ENCODE measurements at places on chromosomes 2 and 18. TPM values are rescaled to one million over a fixed set of nuclear protein-coding genes. Genes with fewer than 3 reads are reported as not detected.

The CNTNAP5 gene
- not detected for total RNA-seq

The GAREM1 gene
- 0.09 TPM for total RNA-seq

The AGXT gene
- total RNA-seq: not detected

The ADNP2 gene
- 9.1 TPM for total RNA-seq

The ACTR3 gene
- 643 TPM for total RNA-seq

The C2orf78 gene
- total RNA-seq: not detected

The CAPN14 gene
- total RNA-seq: 0.08 TPM

The SERPINB12 gene
- not detected for total RNA-seq

The CNGA3 gene
- 0.87 TPM for total RNA-seq

The ITGB6 gene
- 0.15 TPM for total RNA-seq

The NAT8 gene
- not detected for total RNA-seq

The VAMP8 gene
- total RNA-seq: 0.68 TPM

The ROCK1 gene
- 66.1 TPM for total RNA-seq

The DLGAP1 gene
- 0.44 TPM for total RNA-seq

The SYT4 gene
- total RNA-seq: not detected

The GAL3ST2 gene
- total RNA-seq: 0.26 TPM

The BMPR2 gene
- total RNA-seq: 55.6 TPM

The ALKAL2 gene
- total RNA-seq: not detected

The SERPINB7 gene
- 167 TPM for total RNA-seq

The SERPINB4 gene
- not detected for total RNA-seq

The ANKRD30BL gene
- not detected for total RNA-seq

The SIX3 gene
- not detected for total RNA-seq

The LONRF2 gene
- not detected for total RNA-seq

The L3MBTL4 gene
- not detected for total RNA-seq

The ACOXL gene
- total RNA-seq: not detected

The PRKAG3 gene
- not detected for total RNA-seq

The PSMA8 gene
- not detected for total RNA-seq

The ALPG gene
- not detected for total RNA-seq

The LAMA1 gene
- 0.94 TPM for total RNA-seq

The PLGLB2 gene
- total RNA-seq: 1.3 TPM

The TMEM200C gene
- total RNA-seq: not detected

The ST6GAL2 gene
- not detected for total RNA-seq

The CXCR1 gene
- not detected for total RNA-seq

The CCDC102B gene
- total RNA-seq: 1.3 TPM

The STPG4 gene
- total RNA-seq: not detected

The TMEFF2 gene
- not detected for total RNA-seq

The PDE11A gene
- 4.1 TPM for total RNA-seq

The PARD6G gene
- total RNA-seq: 0.34 TPM

The ABCB11 gene
- total RNA-seq: not detected

The EFEMP1 gene
- total RNA-seq: 37.4 TPM

The SNED1 gene
- 1.6 TPM for total RNA-seq

The CD226 gene
- 0.57 TPM for total RNA-seq

The UBXN4 gene
- 70.8 TPM for total RNA-seq
